Keratinocyte (primary cell): ENCODE measurements at places on chromosomes 13 and 19. TPM values are rescaled to one million over a fixed set of nuclear protein-coding genes. Genes with fewer than 3 reads are reported as not detected.

The DCLK1 gene
- polyA plus RNA-seq: 0.03 to 0.05 TPM (median 0.04 TPM) in 3 replicates

The TRAPPC5 gene
- 27.7 to 141 TPM (median 54.8 TPM) in 3 replicates for polyA plus RNA-seq

The OVOL3 gene
- polyA plus RNA-seq: not detected in 3 replicates

The C19orf67 gene
- not detected in 3 replicates for polyA plus RNA-seq

The MYADM gene
- polyA plus RNA-seq: 16.8 to 24.6 TPM (median 19.4 TPM) in 3 replicates

The PRRG2 gene
- polyA plus RNA-seq: 5.2 to 7.5 TPM (median 5.3 TPM) in 3 replicates

The CGB1 gene
- polyA plus RNA-seq: not detected in 3 replicates

The S1PR5 gene
- 9.4 to 10.5 TPM (median 10.3 TPM) in 3 replicates for polyA plus RNA-seq

The PLK5 gene
- 0.05 to 0.26 TPM (median 0.06 TPM) in 3 replicates for polyA plus RNA-seq

The LGALS7B gene
- polyA plus RNA-seq: 1,330 to 7,133 TPM (median 1,668 TPM) in 3 replicates

DNA sequence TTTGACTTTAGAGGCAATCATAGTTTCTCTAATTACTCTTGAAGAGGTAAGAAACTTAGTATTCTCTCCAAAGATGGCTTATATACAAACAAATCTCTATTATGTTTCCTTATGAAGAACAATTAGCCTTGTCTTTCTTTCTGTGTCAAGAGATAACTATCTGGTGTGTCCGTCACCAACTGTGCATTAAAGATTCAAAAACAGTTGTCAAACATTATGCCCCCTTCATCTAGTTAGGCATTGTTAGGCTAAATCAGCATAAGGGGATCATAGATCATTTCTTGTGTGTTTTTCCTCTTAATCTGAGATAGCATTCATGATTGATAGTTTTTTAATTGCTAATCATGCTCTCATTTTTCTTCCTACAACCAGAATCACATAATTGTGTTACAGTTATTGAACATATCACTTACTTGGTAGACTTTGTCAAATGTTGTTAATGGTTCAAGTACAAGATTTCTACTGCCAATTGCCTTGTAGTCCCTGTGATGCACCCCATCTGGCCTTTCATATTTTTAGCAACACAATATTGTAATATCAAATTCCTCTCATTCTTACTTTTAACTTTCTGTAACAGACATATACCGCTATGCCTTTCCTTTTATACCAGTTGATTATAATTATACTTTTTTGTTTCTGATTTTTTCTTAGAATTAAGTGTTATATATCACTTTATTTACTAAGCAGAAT is 612.7 kb downstream of the SLITRK6 start:
- DNase-seq: no peak

DNA sequence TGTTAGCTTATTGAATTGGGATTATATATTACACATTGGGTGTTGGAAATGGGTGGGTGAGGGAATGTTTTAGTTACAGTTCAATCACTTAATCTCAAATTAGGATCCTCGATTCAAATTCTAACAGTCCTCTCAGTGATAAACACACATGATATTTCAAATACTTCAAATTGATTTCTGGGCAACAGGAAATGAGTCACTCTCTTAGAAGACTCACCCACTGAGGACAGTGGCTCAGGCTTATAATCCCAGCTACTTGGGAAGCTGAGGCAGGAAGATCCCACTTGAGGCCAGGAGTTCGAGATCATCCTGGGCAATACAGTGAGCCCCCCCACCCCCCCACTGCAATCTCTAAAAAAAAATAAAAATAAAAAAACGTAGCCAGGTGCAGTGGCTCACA is 435.3 kb downstream of the KLF12 start:
- DNase-seq: no peak

DNA sequence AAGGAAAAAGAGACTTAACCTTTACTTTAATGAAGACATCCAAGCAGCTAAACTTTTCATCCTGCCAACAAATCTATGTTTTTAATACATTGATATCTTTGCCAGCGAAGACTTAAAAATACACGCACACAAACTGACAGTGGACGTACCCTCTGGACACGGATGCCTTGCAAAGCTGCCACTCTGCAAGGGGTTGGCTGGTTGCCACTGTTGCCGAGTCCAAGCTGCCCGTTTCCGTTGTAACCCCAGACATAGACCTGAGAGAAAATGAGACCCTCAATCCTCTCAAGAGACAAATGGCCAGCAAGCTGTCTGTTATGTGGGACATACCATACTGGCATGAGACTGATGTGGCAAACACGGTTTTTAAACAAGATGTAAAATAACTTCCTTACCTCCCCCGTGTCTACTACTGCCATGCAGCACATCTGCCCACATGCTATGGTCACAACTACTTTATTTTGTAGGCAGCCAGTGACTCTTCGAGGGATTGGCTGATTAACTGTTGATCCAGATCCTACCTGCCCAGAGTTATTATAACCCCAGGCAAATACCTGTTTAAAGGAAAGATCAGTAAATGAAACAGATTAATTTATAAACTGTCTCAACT is 21.2 kb downstream of the RCBTB2 start:
- DNase-seq: no peak

GRCh38 chr19:35246466-35247092 is 2.2 kb upstream of the LSR start:
- no peak for DNase-seq

- DNase-seq: no peak
Measured at GRCh38 chr19:54339646-54340358, 840 bp upstream of the LILRA4 start.

DNA sequence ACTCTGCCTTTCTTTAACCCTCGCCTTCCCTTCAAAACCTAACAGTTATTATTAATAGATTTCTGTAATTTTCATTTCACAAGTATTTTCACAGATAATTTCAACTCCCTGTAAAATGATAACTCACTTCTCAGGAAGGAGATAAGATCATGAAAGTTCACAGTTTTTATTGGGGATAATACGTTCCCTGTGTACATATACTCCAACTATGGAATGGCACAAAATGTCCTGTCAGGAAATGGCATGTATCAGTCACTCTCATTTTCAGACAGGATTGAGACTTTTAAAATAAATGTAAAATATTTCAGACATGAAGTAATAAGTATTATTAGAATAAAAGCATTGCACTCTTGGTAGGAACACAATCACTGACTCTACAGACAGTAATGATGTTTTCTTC is 932 bp upstream of the TRAPPC2B start:
- DNase-seq: no peak

DNA sequence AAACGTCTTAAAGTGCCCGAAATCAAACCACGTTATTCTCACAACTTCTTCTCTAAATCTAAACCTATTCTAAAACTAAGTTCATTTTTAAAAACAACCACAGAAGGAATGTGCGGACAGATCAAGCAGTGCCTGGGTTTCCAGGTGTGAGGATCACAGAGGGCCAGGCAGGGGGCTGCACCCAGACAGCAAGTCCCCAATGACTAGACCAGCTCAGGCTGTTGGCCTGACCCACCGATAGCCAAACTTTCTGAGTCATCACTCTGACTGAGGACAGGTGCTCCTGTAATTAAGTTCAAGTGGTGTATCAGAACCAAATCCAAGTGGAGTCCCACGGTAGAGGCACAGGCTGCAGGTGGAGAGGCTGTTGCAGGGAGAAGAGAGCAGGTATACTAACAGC is 37.6 kb upstream of the EPHX3 start:
- no peak for DNase-seq

- no peak for DNase-seq
Measured at GRCh38 chr13:110018009-110018408, 231.6 kb upstream of the IRS2 start.

- DNase-seq: no peak
Measured at GRCh38 chr13:79775830-79776229, 294.9 kb downstream of the NDFIP2 start.

- DNase-seq: no peak
Measured at GRCh38 chr19:15885167-15885566, 12.7 kb downstream of the CYP4F2 start.

DNA sequence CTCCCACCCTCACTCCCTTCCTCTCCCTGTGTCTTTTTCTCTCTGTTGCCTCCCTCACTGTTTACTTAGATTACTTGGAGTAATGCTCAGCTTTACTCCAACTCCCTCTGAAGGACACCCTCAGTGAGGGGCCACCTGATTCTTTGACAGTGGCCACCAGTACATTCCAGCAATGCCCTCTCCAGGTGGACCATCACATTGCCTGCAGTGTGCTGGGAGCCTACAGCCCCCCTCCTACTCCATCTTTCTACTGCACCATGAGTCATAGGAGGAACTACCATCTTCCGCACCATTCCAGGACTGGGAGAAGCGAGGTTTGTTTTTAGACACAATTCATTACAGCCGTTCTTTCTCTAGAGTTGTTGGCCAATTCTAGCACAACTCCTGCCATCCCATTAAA is 96.6 kb upstream of the POSTN start:
- no peak for DNase-seq

DNA sequence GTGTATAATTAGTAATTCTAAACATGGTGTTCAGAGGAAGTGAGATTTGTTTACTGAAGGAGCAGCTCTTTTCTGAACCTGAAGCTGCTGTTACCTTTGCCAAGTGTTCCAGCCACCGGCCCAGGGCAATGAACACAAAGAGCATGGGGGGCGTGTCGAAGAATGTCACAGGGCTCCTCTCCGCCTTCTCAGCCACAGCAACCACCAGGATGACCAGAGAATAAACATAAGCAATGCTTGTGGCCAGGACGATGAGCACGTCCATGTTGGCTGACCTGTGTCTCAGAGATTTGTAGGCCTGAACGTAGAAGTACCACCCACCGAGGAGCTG is 53.1 kb downstream of the ATP7B start:
- no peak for DNase-seq

GRCh38 chr13:21436582-21436981 is 22.5 kb downstream of the ZDHHC20 start:
- DNase-seq: no peak

DNA sequence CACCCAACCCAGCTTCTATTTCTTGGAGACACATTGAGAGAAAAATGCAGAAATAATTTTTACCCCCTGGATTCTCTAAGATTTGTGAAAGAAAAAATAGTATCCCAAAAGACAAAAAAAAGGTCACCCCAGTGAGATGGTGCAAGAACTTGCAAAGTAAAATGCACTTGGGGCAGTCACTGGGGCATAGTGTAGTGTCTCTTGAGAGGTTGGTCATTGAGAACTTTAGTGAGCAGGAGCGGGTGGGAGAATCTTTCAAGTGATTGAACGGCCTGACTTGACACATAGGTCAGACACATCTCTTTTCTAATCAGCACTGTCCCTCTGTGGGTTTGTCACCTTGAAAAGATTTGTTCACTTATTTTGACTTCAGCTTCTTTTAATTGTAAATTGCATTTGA is 2.4 kb downstream of the ZNF85 start:
- no peak for DNase-seq

DNA sequence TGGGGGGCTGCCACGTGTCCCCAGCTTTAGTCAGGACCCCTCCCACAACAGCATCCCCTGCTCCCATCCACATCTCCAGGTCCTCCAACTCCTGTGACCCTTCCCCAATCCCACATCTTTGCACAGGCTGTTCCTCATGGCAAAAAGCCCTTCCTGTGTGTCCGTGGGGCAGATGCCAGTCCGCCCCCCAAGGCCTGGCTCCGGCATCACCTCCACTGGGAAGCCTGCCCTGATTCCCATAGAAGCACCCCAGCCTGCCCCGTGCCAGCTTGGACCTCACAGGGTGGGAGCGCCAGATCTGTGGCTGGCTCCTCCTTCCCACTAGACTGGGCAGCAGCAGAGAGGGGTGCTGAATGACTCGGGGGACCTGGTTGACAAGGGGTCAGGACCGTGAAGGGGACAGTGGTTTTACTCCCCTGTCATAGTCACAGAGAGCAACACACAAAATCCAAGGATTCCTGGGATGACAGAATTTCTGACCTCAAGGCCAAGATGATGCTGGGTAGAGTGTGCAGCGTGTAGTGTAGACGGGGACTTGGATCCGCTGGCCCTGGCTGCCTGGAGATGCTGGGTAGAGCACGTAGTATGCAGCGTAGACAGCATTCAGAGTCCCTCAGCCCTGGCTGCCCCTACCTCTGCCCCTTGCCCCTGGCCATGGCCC is 13.3 kb downstream of the KLF2 start:
- no peak for DNase-seq

DNA sequence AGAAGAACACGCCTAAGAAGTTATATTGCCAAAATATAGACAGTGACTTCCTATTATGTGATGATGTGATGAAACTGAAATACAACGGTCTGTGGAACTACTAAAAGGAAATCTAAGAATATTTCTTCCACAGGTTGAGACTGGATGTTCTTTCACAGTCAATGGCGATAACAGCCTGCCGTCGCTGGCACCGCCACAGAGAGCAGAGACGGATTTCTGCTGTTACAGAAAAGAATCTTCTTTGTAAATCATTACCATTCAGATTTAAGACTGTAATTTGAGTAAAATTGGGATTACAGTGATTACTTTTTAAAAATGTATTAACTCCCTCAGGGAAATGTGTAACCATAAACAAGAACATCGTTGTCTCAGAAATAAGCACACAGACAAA is 100.8 kb downstream of the TUBGCP3 start:
- no peak for DNase-seq

GRCh38 chr19:12913851-12914690 is 5.0 kb downstream of the SYCE2 start:
- DNase-seq: no peak

GRCh38 chr19:467554-467953 is 6.7 kb upstream of the SHC2 start:
- no peak for DNase-seq

- DNase-seq: no peak
Measured at GRCh38 chr13:47457626-47458025, 543.4 kb downstream of the SUCLA2 start.

DNA sequence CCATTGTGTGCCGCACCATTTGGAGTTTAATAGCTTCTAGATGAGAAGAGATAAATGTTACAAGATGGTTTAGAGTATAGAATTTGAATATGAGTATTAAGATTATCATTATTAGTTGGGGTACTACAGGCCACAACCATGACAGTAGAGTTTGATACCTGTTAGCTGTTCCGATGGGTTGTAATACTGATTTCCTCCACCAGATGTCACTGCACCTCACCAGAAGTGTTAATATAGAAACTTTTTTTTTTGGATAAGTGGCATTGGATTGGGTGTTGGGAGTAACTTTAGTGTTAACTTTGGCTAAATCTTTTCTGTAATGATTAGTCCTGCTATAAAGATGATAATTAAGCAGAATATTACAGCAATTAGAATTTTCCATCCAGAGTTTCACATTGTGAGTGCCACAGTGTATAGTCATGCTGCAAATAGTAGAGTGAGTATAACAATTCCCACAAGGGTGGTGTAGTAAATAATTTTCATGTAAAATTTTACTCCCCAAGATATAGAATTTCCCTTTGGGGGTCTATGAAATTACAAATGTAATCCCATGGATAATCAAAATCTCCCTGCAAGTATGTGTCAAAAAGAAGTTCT is 56.3 kb downstream of the PSG3 start:
- no peak for DNase-seq

DNA sequence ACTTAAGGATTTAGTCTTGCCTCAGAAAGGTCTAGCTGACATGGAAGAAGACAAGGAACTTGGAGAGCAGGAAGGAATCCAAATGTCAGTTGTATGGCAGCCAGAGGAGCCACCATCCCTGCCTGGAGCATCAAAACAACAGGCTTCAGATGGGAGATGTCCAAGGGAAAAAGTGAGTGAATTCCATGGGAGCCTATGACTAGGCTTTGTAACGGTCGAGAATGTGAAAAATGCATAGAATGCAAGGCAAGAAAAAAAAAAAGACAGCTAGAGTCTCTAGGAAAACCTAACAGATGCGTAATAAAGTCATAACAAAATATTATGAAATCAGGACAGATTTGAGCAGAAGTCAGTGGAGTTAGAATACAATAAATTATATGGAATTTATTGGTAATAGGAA is 183.7 kb upstream of the LSM14A start:
- no peak for DNase-seq

GRCh38 chr13:47611664-47612288 is 389.3 kb downstream of the SUCLA2 start:
- no peak for DNase-seq
